NCI-H524 (cell line): ENCODE measurements at places on chromosomes 11 and 22.

- peak; percentile 58 for DNase-seq
Observed at GRCh38 chr11:20015101-20015500, 145.2 kb downstream of the DBX1 start.

DNA sequence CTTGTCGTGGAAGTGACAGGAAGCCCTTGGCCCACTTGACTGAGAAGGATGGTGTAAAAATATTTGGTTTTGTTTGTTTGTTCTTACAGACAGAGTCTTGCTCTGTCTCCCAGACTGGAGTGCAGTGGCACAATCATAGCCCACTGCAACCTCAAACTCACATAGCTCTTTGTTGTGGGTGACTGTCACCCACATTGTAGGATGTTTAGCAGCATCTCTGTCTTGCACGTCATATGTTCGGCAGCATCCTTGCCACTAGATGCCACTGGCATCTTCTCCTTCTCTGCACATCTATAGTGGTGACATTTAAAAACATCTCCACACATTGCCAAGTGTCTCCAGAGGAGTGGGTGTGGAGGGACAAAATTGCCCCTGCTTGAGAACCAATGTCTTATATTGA, 56.8 kb downstream of the PRR5L start:
- no peak for DNase-seq

- DNase-seq: no peak
Observed at GRCh38 chr11:62432695-62433094, 13.9 kb downstream of the SCGB1A1 start.

- no peak for DNase-seq
Observed at GRCh38 chr22:35462498-35463230, 62.7 kb downstream of the MCM5 start.

DNA sequence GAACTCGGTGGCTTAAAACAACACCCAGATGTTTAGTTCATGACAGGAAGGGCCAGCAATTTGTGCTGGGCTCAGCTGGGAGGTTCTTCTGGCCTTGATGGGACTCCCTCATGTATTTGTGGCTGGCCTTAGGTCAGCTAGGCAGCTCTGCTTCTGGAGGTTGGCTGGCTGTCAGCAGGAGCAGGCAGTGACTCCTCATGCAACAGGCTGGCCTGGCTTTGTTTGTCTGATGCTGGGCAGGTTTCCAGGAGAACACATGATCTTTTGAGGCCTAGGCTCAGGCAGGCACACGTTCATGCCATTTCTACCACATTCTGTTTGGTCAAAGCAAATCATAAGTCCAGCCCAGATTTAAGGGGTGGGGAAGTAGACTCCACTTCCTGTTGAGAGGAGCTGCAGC, 571.2 kb downstream of the TBC1D22A start:
- peak; percentile 72 for DNase-seq

DNA sequence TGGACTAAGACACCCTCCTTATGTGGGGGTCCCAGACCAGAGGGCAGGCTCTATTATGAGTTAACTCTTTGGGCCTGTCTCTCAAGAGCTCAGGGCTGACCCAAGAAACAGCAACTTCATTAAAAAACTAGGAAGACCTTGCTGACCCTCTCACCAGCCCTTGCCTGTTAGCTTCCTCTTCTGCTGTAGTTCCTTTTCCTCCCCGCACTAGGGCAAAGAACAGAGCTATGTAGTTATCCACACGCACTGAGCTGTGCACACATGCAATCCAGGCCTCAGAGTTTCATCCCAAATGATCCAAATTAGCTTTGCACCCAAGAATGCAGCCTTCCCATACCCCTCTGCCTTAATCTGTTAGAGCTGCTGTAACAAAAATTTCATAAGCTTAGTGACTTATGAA, 539.6 kb upstream of the CADM1 start:
- no peak for DNase-seq

DNA sequence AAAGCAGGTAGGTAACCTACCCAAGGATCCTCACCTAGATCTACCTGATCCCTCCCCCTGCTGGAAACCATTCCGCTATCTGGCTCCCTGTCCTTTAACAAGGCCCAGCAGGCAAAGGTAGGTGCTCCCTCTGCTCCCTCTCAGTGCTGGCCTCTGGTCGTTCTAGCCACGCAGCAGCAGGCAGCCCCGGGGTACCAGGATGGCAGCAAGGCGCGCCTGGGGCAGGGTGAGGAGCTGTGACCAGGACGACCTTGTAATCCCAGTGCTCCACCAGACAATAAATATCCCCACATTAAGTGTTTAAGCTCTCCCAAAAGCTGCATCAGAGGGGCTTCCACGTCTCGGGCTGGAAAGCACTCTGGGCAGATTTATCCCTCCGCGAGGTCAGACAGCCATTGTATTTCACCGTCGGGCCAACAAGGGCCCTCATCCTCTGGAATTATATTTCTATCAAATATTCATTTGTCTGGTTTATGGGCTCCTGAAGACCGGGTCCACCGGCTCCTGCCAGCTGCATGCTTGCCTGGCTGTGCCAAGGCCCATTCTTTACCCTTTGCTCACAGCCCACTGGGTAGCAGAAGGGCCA, 81.3 kb downstream of the CHST1 start:
- DNase-seq: no peak

DNA sequence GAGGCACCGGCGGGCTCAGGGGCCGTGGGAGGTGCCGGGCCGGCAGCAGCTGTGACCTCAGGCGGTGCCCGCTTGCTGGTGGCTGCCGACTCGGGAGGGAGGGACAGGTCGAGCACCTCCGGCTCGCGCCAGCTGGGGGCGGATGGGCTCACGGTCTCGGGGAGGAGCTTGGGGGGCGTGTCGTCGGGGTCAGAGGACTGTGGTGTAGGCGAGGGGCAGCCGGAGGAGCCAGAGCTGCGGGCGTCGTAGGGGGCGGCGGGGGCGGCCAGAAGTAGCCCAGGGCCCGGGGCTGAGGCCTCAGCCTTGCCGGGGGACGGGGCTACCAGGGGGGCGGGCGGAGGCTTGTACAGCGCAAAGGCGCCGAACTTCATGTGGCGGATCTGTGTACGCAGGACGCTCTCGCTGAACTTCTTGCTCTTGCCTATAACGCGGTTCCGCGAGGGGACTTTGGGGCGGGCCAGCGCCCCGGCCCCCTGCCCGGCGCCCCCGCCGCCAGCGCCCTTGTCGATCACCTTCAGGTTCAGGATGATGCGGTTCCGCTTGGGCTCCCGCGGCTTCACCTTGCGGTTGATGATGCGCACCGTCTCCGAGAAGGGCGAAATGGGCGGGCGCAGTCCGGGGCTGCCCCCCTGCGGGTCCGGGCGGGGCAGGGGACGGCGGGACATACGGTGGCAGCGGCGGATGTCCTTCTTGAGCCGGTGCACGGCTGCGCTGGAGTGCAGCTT, 5.5 kb downstream of the CBX6 start:
- no peak for DNase-seq

DNA sequence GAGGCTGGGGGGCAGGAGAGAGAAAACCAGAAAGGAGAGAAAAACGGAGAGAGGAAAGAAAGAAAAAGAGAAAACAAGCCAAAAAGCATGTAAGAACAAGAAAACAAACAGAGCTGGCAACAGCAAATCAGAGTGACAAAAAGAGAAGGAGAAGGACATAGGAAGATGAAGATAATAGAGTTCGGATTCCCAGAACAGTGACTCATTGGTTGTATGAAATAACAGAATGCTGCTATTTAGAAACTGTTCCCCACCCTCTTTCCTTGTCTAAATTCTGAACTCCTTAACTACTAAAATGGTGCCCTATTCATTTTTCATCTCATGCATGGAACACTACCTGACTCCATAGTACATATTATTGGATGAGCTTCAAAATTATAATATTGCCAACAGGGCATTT, 317.4 kb downstream of the C11orf87 start:
- DNase-seq: no peak

DNA sequence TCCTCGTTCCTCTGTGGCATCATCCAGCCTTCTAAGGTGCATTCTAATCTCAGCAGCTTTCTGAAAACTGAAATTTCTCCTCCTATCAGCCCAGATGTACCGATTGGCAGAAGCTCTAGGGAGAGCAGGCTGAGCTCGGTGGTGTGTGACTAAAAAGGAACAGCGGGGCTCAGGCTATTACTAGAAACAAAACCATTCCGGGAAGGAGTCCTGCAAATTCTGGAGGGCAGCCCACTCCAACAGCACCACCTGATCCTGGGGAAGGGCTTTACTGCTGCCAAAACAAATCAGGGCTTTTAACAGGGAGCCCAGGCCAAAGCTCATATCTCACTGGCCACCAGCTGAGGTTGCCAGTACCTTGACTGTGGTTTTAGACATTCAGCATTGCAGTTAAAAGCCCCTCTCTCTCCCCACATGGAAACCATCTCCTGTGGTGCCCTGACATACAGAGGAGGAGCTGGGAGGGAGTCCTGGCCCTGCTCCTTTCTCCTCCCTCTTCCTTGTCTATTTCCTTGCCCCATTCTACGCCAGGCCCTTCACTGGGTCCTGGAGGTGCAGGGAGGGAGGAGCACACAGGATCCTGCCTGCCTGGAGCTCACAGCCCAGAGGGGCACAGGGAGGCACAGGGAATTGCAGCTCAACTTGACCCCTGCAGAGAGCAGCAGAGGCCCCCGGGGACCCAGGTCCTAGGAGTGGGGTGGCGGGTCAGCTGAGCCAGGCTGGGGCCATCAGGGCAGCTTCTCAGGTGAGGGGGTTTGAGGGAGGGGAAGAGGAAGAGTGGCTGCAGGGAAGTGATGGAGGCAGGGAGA, 889 bp downstream of the PLAAT4 start:
- DNase-seq: no peak

GRCh38 chr11:134468796-134469195, 56.8 kb upstream of the B3GAT1 start:
- no peak for DNase-seq

GRCh38 chr11:118068206-118068944, 8.5 kb upstream of the TMPRSS4 start:
- DNase-seq: no peak

GRCh38 chr22:37639070-37639760, at the start of gene SH3BP1:
Gene SH3BP1 (plus strand): TSS chr22:37639669. CDS start chr22:37639788, 119 bp downstream.
- peak; percentile 18 for DNase-seq

DNA sequence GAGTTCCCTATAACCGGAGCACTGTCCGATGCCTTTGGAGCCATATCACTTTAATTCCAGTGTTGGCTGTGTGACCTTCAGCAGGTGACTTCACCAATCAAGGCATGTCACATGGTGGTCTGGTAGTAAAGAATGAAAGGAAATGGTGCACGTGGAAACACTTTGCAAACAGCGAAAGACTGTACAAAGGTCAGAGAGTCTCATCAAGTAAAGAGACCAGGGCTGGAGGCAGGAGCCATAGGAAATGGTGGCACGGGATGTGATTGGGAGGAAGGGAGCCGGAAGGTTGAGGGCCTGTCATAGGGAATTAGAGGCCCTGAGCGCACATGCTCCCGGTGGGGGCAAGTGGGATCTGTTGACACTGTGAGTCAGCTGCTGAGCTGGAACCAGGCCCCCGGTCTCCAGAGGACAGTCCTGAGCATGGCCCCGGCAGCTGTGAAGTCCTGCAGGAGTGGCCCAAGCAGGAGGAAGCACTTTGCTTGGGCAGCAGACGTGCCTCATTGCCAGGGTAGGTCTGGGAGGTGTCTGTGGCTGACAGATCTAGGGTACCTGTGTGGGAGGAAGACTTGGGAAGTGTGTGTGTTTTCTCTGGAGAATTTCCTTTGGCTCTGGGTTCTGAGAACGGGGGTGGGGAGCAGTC, 2.0 kb downstream of the DAGLA start:
- no peak for DNase-seq

DNA sequence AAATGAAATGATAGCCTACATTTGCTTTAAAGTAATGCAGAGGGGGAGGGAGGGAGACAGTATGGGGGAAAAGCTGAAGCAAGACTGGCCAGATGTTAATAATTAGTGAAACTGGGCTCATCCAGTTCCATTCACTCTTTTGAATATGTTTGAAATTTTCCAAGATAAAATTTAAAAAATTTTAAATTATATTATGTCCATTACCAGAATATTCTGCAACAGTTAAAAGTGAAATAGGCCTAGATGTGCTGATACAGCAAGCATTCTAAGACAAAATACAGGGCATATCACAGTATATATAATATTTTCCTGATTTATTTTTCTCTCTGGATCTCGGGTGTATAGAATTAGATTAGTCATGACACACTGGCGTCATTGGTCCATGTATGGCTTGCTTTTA, 13.6 kb upstream of the ZNRF3 start:
- no peak for DNase-seq

GRCh38 chr11:14418801-14419417, 59.9 kb upstream of the RRAS2 start:
- DNase-seq: peak; percentile 58
